ENCODE measurements at places on chromosomes 4 and X.

DNA sequence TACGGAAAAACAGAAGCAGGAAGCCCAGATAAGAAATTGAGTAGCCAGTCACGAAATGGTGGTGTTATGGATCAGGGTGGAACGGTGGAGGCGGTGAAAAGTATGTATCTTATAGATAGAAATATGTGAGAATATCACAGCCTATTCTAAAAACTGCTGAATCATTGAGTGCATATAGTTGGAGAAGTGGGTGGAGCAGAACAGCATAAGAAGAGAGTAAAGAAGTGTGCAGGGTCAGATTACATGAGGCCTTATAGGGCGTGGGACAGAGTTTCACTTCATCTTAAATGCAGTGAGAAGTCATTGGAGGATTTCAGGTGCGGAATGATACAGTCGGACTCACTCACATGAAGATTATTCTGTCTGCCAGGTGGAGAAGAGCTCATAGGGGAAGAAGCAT lies 293.1 kb downstream of the TRIML1 start:
- no peak for DNase-seq

- DNase-seq, result no peak
Observed at GRCh38 chr4:107283587-107284559, 247.8 kb upstream of the DKK2 start.

GRCh38 chr4:33226783-33227182 lies 2506.6 kb downstream of the PCDH7 start:
- DNase-seq, result no peak

DNA sequence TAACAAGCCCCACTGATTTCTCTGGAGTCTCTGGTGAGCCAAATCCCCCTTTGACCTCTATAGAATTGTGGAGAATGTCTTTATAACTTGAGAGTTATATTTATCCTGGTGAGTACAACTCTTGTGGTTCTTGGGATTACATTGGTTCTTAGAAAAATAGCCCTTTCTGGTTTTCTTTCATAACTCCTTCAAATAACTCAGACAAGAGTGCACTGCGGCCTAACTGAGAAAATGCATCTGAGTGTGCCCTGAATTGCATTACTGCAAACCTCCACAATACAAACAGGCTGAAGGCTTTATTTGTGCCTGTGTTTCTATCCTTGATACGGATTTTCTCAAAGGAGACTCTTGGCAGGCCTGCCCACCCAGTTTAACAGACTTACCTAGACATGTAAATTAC lies 2.7 kb downstream of the BEX3 start:
- DNase-seq, result no peak

DNA sequence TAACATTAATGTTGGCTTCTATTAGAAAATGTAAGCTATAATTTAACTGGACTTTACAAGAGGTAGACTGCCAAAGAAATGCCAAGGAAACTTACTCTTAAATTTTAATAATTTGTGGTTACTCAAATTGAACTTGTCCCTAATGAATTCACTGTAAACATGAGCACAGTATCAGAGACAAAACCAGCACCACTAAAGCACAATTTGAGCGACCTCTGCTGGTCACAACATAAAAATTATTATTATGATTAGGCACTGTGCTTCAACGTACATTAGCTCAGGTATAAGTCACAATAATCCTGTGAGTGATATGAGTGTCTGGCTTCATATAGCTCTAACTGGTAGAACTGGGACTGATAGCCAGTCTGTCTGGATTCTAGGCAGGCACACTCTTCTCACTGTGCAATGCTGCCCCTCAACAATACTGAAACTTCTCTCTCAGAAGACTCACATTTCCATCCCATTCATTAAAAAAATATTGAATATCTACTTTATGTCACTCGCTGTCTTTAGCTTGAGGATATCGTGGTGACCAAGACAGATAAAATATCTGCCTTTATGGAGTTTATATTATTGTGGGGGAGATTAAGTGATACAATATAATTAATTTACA lies 8.0 kb downstream of the NUDT6 start:
- DNase-seq, result no peak

DNA sequence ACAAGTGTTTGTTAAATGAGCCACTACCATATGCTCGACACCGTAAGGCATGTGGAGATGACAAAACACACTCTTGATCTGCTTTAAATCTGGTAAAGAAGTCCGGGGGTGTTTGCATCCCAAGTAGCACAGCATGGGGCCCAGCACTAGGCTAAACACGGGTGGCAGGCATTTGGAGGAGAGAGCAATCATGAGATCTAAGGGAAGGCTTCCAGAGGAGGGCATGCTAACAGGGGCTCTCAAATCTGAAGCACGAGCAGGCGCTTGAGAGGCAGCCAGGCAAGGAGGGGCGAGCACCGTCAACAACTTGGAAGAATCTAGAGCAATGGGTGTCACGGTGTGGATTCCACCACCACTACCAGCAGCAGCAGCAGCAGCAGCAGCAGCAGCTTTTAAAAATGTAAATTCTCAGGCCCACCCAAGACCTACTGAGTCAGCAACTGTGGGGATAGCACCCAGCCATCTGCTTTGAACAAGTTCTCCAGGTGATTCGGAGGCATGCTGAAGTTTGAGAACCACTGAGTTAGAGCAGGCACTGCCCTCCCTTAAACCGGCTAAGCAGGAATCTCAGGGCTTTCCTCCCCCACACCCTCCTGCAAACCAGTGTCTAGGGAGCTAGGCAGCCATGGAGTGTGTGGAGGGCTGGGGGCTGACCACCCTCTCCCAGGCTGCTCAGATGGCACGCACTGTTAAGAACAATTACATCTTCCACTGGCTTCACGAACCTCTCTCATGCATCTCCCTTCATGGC lies 70.2 kb upstream of the MAP3K15 start:
- no peak for DNase-seq

DNA sequence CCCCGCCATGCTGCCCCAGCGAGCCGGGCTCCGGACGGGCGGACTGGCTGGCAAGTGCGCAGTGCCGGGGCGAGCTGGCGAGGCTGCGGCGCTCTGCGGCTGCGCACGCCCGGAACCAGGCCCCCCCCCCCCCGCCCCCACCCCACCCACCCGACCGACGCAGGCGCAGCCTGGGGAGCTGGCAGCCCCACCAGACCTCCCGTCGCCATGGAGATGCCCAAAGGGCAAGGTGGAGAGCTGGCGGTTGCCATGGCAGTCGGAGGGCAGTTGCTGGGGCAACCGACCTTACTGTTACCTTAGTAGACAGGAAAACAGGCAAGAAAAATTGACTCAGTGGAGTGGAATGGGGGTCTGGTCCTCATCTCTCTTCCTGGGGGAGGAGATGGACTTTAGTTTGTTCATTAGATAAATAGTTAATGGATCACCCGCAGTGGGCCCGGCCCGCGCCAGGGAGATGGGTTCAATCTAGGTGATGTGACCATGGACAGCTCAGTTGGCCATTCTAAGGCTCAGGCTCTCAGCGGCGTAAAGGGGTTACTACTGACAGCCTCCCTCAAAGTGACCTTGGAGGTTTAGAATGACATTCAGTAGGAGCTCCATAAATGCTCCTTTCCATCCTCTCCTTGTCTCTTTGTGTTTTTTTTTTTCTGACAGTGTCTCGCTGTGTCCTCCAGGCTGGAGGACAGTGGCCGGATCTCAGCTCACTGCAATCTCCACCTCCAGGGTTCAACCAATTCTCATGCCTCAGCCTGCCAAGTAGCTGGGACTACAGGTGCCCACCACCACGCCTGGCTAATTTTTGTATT lies at the start of gene PCSK1N:
TSS of gene PCSK1N (minus strand) at position 87 of the 806 bp plus-strand sequence. CDS start at position 9, 78 bp downstream.
- DNase-seq, result no peak

DNA sequence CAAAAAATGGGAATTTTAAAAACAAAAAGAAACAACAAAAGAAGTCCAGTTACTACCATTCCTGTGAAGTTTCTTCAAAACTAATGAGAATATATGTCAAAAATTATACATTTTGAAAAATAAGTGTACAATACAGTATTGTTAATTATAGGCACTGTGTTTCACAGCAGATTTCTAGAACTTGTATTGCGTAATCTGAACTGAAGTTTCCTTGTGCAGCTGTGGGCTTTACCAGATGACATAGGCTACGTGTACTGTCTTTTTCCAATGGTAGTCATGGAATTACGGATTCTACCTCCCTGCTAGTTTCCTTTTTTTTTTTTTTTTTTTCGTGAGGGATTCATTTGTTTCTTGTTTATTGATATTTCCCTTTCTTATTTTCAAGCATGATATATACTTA lies 113.8 kb upstream of the GABRA2 start:
- DNase-seq, result no peak

GRCh38 chrX:119541188-119541587 lies 24.0 kb downstream of the STEEP1 start:
- DNase-seq, result no peak

GRCh38 chrX:153939573-153939972 lies 4.7 kb upstream of the NAA10 start:
- no peak for DNase-seq

DNA sequence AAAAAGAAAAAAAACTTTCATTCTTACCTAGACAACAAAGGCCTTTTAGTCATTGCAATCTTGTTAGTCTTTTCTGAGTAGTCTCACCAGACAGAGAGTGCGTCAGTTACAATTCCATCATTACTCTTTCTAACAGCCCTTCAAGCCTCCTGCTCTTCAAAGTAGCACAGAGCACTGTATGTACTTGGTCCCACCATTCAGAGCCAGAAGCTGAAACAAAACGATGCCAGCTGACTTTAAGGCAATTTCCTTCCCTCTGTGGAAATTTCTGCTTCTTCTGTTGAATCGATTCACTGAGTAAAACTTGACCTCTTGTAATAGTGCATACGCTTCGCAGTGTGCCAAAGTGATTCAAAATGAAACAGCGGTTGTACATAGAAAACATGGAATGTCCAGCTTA lies 57.7 kb upstream of the TENM3 start:
- DNase-seq, result no peak

Measured in cortex of kidney (tissue), 1 donor.